NCI-H2171 (cell line): ENCODE measurements at places on chromosomes 3 and 15.

GRCh38 chr15:34357653-34358052 is 9.3 kb downstream of the LPCAT4 start:
- no peak for DNase-seq

DNA sequence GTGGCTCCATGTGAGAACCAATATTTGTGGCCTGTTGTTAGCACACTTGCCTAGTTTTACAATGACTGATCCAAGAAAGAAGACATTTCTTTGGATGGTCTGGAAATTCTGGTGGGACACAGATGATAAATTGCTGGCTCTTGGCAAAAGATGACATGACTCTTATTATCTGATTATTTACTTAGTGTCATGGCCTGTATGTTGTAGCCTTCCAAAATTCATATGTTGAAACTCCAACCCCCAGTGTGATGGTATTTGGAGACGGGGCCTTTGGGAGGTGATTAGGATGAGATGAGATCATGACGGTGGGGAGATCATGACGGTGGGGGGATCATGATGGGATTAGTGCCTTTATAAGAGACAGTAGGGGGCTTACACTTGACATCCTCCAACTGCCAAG is 30.0 kb upstream of the AKAP13 start:
- DNase-seq: no peak

DNA sequence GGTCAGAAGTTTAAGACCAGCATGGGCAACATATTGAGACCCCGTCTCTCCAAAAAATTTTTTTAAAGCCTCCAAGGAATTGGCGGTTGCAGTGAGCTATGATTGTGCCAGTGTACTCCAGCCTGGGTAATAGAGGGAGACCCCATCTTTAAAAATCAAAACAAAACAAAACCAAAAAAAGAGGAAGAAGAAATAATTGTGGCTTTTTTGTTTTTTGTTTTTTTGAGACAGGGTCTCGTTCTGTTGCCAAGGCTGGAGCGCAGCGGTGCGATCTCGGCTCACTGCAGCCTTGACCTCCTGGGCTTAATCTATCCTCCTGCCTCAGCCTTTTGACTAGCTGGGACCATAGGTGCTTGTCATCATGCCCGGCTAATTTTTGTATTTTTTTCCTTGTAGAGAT is 4.5 kb upstream of the SLC30A4 start:
- DNase-seq: no peak

DNA sequence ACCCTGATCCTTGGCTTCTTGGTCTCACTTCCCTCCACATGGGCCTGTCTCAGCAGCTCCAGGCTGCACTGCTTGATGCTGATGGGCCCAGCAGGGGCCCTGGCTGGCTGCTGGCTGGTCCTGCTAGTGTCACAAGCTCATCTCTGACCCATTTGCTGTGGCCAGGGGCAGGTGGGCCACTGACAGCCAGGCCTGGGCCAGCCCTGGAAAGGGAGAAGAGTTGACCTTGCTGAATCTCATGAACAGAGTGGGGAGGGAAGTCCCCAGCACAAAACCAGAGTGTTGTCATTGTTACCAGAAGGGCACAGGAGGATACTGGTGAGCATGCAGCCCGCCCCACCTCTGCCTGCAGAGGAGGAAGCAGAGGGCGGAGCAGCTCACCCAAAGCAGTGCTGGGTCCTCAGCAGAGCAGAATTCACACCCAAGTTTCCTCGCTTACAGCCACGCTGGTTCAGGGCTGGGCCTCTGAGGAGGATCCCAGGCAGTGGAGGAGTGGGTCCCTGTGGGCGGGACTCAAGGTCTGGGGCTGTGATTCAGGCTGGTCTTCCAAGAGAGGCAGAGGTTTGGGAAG is 7.6 kb upstream of the KLF15 start:
- no peak for DNase-seq
